ENCODE measurements at places on chromosomes 2 and 18.

GRCh38 chr18:36314754-36315153, 17.2 kb downstream of the FHOD3 start:
- no peak for DNase-seq

DNA sequence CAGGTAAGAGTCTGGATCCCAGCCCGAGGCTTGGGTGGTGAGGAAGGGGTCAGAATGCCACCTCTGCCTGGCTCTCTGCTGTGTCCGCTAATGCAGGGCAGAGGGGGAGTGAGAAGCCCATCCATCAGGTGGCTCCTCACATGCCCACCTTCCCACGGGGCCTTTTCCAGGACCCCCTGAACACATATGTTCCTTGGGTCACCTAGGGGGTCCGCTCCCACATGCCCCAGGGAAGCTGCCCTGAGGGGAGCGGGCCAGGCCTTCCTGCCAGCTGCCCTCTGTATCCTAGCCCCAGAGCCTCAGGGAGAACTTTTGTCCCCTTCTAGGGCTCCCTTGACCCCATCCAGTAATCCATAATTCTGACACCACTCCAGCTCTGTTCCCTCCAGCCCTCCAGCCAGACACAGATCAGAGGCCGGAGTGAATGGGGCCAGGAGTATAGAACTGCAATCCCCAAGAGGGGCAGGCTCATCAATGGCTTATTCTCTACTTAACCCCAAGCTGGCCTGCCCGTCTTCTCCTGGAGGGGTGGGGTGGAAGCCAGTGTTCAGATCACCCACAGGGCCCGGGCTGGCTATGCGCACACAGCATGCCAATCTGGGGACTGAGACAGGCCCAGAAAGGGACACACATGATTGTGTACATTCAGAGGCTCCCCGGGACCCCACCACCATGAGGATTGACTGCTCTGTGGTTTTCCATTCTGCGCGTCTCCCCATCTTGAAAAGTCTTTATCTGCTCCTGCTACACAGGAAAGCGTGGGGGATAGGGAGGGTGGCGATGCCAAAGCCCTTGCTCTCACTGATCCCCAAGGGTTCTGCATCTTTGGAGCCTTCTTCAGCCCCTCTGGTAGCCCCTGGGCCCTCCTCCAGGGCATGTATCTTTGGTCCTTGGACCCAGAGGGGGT, 1.1 kb downstream of the EMILIN1 start:
- no peak for DNase-seq

- DNase-seq, result no peak
Measured at GRCh38 chr18:70354771-70355170, 65.9 kb downstream of the SOCS6 start.

DNA sequence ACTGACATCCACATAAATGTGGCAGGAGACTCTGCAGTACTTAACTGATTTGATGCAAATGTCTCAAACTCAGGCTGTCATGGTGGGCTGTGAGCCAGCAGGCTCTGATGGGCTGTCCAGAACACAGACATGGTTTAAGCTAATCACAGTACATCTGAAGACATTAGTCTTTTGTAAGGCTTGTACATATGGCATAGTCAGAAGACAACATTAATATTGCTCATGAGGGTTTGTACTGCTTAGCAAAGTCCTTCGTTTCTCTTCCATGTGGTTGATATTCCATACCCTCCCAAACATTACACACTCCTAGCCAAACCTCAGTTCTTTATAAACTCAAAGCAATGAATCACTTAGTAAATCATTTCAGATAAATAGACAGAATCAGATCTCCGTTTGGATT, 330.6 kb downstream of the RND3 start:
- DNase-seq, result no peak

- no peak for DNase-seq
Measured at GRCh38 chr18:22521026-22521707, 103.5 kb upstream of the CTAGE1 start.

DNA sequence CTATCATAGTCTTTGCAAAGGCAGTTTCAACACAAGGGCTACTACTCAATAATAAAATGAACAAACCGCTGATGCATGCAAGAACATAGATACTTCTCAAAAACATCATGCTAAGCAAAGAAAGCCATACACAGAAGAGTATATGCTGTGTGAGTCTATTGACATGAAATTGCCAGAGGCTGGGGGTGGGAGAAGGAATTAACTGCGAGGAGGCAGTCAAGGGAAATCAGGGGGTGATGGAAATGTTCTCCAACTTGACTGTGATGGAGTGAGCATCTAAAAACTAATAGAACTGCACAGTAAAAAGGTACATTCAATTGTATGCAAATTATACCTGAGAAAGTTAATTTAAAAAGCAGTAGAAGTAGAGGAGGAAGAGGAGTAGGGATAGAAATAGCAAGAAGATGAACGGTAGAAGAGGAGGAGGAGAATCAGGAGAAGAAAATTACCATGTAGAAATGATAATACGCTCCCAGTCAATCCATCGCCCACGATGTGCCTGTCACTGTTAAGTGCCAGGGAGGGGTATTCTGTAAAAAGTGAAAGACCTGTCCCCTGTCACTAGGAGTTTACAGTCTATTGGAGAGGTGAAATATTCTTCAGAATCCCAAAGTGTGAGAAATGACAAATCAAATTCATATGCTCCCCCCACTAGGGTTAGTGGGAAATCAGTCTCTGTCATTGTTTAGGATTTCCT, 90.3 kb downstream of the B3GNT2 start:
- DNase-seq, result no peak

GRCh38 chr2:40113997-40114396, 334.9 kb upstream of the THUMPD2 start:
- no peak for DNase-seq

GRCh38 chr18:79200546-79201268, 131.5 kb downstream of the ATP9B start:
- DNase-seq, result no peak

DNA sequence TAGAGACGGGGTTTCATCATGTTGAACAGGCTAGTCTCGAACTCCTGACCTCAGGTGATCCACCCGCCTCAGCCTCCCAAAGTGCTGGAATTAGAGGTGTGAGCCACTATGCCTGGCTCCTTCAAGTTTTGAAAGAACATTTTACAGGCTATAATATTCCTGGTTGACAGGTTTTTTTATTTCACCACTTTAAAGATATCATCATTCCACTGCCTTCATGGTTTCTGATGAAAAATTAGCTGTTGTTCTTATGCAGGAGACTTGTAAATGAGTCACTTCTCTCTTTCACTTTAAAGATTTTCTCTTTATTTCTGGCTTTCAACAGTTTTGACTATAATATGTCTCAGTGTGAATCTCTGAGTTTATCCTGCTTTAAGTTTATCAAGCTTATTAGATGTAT, 7.9 kb upstream of the ARPC2 start:
- DNase-seq, result no peak

DNA sequence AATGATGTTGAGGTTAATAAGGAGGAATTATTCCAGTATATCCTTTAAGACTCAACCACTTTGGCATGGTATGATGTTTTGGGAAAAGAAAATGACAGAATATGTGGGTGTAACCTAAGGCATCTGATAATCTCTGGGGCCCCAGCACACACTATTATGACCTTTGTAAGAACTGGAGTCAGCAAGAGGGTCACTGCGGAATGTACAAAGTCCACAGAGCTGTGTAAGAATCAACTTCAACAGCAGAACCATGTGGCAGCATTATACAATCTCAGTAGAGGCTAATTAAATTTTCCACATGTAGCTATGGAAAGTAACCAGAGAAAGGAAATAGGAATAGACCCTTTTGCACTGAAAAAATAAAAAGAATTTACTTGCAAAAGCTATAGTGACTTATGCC, 445.1 kb upstream of the UBE2E3 start:
- DNase-seq, result no peak

DNA sequence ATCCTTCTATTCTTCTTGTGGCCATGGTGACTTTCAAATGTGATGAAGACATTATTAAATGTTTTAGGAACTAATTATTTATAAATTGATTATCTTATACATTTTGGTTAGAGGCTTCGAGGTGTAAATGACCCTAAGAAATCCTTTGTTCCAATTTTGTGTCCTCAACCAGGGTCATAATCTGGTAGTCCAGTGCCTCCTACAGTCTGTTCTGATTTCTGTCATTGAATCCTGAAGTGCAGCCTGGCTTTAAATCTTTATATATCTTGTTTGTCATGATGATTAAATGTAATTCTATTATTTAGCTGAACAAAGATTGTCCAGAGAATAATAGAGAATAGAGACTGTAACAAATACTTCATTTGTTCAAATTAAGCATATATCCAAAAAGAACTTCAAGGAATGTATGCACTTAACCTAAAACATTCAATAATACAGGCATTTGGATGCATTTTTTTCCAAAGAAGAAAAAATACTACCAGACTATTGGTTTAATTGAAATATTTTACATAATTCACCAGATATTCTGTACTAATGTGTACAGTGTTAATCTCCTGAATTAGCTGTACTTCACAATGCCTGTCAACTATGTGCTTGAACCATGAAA, 89.8 kb downstream of the PRPF40A start:
- no peak for DNase-seq

DNA sequence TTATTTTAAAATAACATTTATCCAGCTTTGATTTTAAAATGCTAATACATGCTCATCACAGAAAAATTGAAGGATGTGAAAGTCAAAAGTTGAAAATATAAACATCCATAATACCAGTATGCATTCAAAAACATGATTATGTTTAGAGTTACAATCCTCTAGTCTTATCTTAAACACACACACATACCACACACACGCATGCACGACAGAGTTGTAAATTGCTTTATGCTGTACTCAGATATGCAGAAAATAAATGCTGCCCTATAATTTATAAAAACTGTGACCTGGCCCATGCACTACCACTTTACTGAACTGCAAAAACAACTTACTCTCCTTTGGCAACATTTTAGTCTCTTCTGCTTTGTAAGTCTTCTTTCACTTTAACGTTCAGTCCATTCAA, 793.0 kb upstream of the FANCL start:
- no peak for DNase-seq

DNA sequence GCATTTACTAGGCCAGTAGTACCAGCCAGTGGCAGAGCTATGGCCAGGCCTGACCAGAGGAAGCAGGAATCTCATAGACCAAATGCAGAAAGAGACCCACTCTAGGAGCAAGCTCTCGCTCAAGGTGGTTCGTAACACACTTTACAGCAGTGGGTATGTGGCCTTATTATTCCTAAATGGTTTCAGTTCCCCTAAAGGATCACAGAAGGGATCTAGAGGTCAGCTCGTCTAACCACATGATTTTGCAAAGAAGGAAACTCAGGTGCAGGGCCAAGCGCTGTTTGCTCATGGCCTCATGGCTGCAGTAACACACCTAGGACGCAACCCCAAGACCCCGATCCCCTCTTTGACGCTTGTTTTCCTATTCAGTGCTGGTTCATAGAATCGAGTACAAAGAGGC, 65.5 kb upstream of the ATG16L1 start:
- DNase-seq, result no peak

- no peak for DNase-seq
Measured at GRCh38 chr2:218878486-218878885, 2.2 kb upstream of the WNT10A start.

- DNase-seq, result no peak
Measured at GRCh38 chr2:60973705-60974104, 43.8 kb upstream of the PEX13 start.

DNA sequence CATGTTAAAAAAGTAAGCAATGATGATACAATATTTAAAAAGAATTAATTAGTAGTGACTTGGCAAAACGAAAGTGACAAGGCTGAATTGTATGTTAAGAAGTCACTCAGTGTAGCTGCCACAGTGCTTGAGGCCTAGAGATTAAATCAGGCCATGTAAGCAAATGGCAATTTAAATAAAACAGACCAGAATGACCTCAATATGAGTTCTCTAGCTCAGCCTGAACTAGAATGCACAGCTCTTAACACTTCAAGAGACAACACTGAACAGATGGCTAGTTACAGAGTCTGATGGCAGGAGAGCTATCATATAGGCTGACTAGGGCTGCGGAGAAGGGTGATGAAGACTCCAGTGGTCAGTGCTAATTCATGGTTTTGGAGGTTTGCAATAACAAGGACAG, 117.9 kb upstream of the ZBTB14 start:
- DNase-seq, result no peak

Measured in ascending aorta (tissue), 2 donors.